IMR-90 (cell line): ENCODE measurements at places on chromosomes 2 and 18. TPM values are rescaled to one million over a fixed set of nuclear protein-coding genes. Genes with fewer than 3 reads are reported as not detected.

GRCh38 chr2:102073168-102073724 lies 69.3 kb upstream of the IL1R1 start:
- no peak for DNase-seq

GRCh38 chr2:116094196-116094595 lies 1651.8 kb downstream of the DPP10 start:
- DNase-seq: no peak

DNAH7 gene
- 0.28 and 0.36 TPM in 2 replicates for total RNA-seq

DOK6 gene
- total RNA-seq: 2.7 and 3.9 TPM in 2 replicates

- DNase-seq: no peak
Measured at GRCh38 chr2:233062451-233062850, 2.3 kb downstream of the INPP5D start.

DNA sequence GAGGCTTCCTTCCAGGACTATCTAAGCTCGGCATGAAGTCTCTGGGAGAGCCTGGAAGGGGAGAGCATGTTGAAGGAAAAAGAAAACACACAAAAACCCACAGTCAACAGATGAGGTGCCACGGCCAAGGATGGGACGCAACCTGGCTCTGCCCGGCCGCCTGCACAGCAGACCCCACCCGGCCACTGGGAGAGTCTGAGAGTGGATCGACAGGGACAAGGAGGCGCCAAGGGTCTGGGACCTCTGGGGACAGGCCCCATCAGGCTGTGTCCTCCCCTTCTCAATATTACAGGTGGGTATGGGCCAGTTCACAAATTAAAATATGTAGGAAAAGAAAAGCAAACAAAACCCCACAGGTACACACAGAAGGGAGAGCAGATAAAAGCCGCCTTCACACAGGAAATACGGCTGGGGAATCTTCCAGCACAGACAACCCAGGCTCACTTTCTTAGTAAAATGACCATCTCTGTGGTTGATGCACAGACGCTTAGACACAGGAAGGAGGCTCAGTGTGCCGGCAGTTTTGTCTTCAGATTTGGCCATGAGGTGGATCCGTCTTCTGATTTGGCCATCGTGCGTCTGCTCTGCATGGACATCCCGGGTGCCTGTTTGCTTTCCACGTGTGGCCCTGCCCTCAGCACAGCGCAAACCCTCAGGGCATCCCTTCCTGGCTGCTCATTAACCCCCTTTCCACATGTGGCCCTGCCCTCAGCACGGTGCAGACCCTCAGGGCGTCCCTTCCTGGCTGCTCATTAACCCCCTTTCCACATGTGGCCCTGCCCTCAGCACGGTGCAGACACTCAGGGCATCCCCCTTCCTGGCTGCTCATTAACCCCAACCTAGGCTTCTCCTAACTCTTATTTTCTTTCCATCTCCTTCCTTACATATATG lies 138.4 kb downstream of the EIPR1 start:
- DNase-seq: no peak
